ENCODE measurements at places on chromosomes 2 and 18.

- no peak for DNase-seq
Measured at GRCh38 chr2:120985997-120986651, 250.5 kb downstream of the GLI2 start.

DNA sequence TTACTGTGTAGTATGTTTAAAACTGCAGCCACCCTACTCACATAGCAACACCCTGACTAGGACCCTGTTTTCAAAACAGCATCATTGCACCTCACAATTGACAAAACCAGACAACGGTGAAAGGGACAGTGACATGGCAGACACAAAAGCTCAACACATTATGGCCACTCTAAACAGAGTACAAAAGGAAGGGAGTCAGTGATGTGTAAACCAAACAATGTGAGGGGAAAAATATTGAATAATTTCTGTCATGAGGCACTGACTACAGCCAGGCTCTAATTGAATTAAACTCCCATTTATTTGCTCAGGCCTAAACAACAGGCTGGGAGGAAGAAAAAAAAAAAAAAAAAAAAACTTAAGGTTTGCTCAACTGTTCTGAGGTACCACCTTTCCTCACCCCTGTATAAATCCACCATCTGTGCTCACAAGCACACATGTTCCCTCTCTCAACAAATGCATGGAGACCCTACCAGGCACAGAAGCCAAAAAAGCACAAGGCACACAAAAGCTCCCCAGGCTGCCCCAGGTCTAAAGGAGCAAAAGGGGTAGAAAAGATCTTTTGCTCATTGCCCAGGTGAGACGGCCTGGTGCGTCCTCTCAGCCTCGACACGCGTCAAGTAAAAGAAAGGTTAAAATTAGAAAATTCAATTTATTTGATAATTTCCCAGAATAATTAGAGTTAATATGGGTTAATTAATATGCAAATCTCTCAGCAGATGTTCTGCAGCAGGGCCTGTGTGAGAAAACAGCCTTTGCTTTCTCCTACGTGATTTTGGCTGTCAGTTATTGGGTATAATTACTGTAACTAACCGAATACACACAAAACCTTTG is 80.9 kb downstream of the ZEB2 start:
- no peak for DNase-seq

DNA sequence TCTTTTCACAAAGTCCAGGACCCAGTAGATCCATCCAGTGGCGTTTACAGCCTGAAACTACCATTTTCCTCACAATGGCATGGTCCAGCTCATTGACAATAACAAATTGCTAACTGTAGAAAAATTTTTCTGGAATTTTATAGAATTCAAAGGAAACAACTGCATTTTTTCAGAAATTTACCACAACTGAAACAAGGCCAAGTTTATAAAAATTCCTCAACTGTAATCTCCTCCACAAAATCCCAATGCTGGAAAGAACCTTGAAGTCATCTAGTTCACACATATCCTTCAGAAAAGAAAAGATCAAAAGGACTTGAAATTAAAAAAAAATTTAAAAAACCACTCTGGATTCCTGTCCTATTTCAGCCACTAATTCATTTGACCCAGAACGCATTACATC is 226.0 kb upstream of the CTAGE1 start:
- no peak for DNase-seq

DNA sequence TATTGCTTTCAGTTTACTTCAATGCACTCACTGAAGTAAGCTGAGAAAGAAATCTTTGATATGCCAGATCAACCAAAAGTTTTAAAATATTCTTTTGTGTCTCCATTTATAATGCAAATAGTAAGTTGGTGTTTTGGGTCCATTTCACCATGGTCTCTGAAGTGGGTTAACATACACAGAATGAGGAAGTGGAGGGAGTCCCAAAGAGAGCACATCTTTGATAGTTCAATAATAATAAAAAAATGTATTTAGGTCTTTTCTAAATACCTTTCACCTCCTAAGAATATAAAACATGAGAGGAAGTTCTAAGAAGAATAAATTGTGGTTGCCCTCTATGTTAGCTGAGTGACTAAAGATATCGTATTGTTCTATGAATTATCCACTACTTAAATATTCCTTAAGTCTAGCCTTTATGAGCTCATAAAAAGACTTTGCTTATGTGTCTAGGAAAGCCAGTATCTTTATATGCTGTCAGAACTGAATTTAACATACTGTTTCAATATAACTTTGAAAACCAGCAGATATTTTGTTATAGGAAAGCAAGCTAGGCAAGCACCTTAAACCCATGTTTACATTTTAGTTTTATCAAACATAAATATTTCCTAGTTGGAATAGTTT is 148.7 kb upstream of the ZEB2 start:
- DNase-seq, result no peak

DNA sequence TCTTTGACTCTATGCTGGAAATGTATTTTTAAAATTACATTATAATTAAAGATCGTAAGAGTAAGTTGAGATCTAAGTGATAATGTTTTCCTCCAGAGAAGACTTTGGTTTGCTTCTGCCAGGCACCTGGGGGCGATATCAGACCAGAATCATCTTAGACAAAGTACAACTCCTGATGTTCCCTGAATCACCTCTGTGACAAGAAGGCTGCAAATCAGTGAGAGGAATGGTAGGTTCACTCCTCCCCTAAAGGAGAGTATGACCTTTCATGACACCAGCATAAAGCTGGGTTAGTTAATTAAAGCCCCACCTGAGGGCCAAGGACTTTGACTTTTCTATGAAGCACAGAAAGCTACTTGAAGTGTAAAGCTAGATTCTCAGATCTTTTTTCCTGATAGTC is 114.4 kb upstream of the DTNA start:
- no peak for DNase-seq

Measured in CD4-positive, alpha-beta T cell treated with Interleukin-1 beta for 1 hour (primary cell).